ENCODE measurements at places on chromosomes 1 and 21.

DNA sequence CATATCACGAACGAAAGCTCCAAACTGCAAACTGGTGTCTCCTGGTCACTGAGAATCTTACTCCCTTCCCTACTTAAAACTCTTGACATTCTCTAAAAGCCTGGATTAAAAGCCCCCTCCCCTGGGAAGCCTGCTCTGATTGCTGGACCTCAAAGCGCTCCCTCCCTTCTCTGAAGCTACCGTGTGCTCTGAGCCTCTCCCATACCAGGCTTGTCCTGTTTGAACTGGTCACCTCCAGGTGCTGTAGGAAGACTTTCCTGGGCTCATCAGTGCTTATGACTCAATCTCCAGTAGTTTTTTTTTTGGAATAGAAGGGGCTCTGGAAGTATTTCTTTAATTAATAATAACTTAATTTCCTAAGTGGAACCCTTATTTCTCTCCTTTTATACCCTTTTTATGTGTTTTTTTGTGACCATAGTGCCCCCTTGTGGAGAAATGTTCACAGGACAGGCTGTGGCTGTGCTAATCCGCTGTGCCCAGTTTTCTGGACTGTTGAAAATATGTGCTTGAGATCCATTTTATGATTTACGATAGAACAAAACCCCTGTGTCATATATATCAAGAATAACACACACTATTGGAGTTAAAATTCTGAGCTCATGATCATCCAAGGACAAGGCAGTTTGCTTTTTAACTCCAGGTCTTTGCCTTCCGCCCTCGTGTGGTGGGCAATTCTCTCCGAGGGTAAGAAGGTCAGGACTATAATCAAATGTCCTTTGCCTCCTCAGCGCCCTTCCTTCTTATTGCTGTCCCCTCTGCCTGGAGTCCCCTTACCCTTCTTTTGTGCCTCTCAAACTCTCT is 16.9 kb downstream of the MTARC1 start:
- DNase-seq, result peak; percentile 48

- no peak for DNase-seq
Observed at GRCh38 chr1:203999618-204000017, 73.3 kb upstream of the SOX13 start.

DNA sequence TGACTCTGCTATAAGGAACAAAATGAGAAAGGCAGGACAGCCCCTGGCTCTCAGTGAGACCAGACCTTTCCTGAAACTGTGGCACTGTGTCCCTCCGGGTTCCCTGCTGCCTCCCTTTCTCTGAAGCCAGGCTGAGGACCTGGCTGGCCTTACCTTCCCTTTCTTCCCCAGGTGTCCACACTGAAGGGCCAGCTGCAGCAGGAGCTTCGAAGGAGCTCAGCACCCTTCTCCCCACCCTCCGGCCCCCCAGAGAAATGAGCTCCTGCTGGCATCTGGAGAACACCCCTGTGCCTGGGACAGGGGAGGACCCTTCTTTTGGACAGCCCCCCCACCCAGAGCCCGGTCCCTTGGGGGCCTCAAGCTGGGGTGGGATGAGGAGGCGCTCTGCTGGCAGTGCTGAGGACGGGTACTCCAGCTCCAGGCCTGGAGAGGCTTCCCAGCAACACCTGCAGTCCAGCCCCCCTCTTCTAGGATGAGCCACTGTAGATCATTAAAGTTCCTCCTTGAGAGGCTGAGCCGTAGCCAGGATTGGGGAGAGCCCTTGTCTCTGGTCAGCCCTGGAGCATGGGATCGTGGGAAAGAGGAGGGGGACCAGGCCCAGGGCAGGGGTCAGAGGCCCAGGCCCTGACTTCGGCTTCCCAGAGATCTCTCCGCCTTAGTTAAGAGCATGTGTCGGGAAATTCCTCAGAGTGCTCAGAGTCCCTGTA is 8.1 kb downstream of the MFAP2 start:
- DNase-seq, result no peak

GRCh38 chr1:55827350-55827749 is 612.2 kb upstream of the USP24 start:
- DNase-seq, result no peak

DNA sequence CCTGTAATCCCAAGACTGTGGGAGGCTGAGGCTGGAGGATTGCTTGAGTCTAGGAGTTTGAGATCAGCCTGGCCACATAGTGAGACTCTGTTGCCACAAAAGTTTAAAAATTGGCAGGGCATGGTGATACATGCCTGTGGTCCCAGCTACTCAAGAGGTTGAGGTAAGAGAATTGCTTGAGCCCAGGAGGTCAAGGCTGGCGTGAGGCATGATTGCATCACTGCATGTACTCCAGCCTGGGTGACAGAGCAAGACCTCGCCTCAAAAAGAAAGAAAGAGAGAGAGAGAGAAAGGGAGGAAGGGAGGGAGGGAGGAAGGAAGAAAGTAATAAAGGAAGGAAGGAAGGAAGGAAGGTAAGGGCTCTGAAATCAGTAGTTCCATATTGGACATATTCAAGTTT is 25.0 kb downstream of the GLUL start:
- DNase-seq, result no peak

DNA sequence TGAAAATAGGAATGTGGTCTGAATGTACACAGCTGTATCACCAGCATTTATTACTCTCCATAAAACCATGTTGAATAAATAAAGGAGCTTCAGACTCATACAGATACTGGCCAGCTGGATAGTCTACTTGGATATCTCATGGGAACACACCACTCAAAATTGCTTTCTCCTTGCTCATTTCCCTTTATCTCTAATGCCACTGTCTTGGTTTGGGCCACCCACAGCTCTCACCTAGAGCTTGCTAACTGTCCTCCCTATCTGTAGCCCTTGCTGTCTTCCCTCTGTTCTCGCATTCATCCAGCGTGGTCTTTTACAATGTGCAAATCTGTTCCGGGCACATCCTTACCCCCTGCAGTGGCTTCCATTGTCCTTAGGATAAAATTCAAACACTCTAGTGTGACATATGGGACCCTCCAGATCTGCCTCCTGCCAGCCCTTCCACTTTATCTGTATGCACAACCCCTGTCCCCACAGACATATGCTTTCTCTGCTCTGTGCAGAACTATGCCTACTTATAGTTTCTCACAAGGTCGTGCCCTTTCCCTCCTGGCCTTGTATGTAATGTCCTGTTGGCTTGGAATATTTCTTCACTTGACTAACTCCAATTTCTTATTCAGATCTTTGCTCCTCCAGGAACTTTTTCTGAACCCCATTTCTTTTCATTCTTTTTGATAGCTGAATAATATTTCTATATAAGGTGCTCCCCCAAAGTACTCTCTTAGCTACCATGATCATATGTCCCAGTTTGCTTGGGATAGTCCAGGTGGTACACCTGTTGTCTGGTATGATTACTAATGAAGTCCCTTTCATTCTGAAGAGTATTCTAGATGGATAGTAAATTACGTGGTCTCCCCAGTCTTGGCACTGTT is 2.9 kb downstream of the FLVCR1 start:
- peak; percentile 37 for DNase-seq

DNA sequence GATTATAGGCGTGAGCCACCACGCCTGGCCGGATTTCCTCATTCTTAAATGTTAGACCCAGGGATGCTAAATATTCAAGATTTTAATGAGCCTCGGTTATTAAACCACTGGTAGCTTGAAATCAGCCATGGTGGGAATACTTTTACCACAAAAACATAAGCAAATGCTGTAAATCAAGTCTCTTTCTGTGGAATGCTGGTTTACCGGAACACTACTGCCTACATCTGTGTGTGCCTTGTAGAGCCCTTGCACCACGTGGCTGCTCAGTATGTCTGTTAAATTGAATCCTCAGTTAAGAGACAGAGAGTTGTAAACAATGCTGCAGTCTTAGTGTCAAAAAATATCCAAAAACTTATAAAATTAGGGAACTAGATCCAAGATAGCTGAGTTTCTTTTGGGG is 26.8 kb upstream of the CNN3 start:
- DNase-seq, result no peak

GRCh38 chr1:118881751-118882150 is 106.4 kb downstream of the TBX15 start:
- no peak for DNase-seq

DNA sequence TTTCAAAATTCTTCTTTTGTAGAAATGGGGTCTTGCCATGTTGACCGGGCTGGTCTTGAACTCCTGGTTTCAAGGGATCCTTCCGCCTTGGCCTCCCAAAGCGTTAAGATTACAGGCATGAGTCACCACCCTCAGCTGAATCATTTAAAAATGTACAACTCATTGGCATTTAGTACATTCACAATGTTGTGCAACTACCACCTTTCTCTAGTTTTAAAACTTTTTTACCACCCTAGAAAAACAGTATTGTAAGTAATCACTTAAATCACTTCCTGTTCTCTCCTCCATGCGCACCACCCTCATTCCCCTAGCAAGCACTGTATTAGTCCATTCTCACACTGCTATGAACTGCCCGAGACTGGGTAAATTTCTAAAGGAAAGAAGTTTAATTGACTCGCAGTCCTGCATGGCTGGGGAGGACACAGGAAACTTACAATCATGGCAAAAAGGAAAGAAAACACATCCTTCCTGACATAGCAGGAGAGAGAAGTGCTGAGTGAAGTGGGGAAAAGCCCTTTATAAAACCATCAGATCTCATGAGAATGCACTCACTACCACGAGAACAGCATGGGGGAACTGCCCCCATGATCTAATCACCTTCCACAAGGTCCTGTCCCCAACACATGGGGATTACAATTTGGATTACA is 14.4 kb upstream of the THEM5 start:
- DNase-seq, result no peak

DNA sequence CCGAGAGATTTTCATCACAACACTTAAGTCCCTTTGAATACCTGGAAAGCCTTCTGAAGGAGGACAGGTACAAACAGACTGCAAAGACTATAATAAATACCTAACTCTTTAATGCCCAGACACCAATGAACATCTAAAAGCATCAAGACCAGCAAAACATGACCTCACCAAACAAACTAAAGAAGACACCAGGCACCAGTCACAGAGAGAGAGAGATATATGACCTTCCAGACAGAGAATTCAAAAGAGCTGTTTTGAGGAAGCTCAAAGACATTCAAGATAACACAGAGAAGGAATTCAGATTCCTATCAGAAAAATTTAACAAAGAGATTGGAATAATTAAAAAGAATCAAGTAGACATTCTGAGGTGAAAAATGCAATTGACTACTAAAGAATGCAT is 50.6 kb upstream of the ACADM start:
- no peak for DNase-seq

DNA sequence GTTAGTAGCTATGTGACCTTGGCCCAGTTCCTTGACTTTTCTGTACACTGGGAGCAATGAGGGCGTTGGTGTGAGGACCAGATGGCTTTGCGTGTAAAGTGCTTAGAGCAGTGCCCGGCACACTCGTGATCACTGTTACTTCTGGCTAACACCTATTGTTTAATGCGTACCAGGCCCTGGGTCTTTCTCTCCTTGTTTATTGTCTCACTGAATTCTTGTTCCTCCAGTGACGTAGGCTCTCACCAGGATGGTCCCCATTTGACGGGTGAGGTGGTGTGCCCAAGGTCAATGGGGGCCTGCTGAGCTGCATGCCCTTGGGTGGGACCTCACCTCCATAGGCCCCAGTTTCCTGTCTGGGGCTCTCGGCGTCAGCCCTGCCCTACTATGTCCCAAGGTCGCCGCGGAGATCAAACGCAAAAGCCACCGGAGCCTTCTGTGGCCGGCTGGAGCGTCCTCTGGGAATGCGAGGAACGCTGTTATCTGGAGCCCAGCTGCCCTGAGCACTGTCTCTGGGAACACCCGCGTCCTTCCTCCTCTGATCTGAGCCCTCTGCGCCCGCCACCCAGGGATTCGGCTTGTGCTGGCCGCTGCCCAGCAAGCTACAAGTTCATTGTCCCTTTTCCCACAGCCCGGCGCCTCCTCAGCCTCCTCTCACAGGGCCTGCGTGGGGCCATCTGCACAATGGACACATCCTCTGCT is 28.9 kb downstream of the ALPL start:
- no peak for DNase-seq

GRCh38 chr1:44985747-44986359 is 542 bp downstream of the EIF2B3 start:
- no peak for DNase-seq

DNA sequence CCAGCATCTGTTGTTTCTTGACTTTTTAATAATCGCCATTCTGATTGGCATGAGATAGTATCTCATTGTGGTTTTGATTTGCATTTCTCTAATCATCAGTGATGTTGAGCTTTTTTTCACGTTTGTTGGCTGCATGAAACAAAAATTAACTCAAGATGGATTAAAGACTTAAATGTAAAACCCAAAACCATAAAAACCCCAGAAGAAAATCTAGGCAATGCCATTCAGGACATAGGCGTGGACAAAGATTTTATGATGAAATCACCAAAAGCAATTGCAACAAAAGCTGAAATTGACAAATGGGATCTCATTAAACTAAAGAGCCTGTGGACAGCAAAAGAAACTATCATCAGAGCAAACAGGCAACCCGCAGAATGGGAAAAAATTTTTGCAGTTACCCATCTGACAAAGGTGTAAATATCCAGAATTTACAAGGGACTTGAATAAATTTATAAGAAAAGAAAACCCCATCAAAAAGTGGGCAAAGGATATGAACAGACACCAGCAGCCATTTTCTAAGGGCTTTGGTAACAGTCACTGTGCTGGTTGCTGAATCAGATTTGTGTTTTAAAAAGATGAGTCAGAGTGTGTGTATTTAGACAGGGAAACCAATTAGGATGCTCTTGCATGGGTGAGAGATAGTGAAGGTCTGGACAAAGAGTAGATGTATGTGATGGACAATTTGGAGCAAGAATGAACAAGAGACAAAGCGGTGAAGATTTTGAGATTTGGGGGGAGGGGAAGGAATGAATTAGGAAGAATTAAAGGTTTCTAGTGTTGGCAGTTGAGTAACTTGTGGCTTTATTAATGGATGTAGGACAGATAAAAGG is 110.7 kb downstream of the RYR2 start:
- no peak for DNase-seq

- no peak for DNase-seq
Observed at GRCh38 chr21:16330908-16331268, 601.1 kb downstream of the USP25 start.

- no peak for DNase-seq
Observed at GRCh38 chr1:176604461-176604860, 141.5 kb downstream of the PAPPA2 start.

- peak; percentile 15 for DNase-seq
Observed at GRCh38 chr1:47262787-47263413, 30.9 kb upstream of the TAL1 start.

DNA sequence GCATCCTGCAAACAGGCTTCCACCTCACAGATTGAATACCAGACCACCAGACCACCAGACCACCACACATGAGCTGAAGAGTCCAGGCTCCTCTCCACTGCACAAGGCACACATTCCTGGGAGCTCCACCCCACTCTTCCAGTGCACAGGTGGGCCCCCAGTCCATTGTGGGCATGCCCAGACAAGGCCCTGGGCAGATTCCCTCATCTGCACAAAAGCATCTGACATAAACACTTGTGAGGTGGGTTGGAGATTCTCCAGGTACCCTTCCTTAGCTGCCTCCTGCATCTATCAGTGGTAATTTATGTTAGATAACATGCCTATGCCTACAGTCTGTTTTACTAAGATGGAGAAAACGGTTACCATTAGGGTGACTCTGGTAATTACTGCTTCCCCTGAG is 11.6 kb upstream of the CTBS start:
- DNase-seq, result no peak
